ENCODE measurements at places on chromosomes 4 and X.

DNA sequence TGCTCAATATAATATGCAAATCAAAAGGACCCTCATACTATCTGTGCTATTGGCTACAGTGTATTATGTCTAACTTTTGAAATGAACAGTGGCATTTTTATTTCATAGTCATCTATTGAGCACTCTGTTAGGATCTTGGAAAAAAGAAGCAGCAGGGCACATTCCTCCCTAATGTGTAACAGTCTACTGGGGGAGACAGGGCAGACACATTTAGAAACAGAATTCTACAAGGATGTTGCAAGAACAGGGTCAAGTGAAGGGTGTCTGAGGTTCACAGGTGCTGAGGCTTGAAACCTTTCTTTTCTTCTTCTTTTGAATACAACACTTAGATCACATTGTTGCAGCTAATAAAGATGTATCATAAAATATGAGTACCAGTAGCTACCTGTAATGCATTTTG, 129.7 kb upstream of the SLC4A4 start:
- no peak for DNase-seq

DNA sequence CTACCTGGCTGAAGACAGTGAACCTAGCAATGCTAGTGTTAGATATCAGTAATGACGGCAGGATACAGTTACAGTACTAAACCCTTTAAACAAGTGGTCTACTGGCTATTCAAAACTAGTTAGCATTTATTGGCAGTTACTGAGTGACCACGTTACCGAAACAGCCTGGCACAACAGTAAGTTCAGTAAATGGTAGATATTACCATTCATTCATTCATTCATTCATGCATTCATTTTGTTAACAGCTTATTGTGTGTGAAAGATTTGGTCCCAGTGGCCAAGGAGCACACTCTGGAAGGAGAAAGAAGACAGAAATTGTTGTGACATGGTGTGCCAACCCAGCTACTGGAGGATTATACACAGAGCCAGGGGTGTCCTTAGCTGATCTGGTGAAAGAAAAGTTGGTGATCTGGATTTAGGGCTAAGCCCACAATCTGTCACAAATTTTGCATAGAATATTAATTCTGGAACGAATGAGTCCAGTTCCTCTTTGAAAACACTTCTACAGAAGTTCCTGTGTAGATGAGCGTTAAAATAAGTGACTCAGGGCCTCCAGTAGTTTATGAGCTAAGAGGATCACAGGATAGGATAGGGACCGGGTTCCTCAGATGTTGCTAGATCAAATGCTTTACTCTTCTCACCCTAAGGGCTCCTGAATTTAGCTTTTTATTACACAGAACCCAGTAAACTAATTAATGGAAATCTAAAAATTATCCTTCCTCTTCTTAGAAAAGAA, 179.1 kb downstream of the CBR4 start:
- no peak for DNase-seq

GRCh38 chr4:23485801-23486200, 404.0 kb downstream of the PPARGC1A start:
- no peak for DNase-seq

- no peak for DNase-seq
Measured at GRCh38 chr4:85127653-85128052, 161.2 kb upstream of the WDFY3 start.

DNA sequence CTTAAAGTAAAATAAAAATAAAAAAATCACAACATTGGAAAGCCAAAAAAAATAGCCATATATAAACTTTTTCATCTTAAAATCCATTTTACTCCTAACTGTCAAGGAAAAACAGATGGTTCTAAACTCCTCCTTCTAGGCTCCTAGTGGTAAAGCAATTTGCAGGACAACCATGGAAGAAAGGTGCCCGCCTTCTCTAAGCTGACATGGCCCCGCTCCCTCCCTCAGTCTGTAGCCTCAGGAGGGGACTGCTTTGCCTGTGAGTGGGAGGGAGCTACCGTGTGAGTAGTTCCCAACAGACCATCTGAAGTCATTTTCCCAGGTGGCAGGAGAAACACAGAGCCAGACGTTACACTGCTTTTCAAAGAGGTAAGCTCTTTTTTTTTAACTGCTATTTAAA, 336.2 kb upstream of the FAT1 start:
- DNase-seq = no peak

DNA sequence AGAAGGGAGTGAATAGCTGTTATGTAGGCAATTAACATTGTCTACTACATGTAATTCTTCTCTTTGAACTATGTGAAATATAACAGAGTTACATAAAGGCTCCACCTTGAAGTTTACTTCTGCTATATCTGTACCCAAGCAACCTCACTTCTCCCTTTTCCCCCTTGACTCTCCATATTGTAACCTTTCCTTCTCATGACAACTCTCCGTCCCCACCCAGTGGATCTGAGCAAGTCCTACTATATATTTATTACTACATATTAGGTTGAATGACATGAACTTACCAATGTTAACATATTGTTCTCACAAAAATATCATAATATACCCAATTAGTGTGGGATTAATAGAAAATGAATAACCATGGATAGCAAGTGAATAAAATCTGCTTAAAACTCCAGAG, 93.2 kb upstream of the ATP8A1 start:
- no peak for DNase-seq

DNA sequence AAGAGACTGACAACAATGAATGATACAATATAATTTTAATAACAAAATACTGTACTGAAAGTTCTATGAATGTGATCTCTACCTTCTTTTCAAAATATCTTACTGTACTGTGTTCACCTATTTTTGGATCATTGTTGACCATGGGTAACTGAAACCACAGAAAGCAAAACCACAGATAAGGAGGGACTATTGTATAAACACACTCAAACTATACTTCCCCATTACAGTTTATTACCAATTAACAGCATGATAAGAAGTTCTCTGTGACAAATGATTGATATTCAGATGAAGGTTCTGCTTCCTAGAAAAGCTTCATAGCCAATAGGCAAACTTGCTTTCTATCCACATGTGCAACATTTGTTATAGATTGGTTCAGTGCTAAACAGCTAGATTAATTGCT, 50.1 kb downstream of the GABRG1 start:
- DNase-seq = no peak

GRCh38 chr4:79949178-79949577, 123.9 kb downstream of the ANTXR2 start:
- DNase-seq = no peak

DNA sequence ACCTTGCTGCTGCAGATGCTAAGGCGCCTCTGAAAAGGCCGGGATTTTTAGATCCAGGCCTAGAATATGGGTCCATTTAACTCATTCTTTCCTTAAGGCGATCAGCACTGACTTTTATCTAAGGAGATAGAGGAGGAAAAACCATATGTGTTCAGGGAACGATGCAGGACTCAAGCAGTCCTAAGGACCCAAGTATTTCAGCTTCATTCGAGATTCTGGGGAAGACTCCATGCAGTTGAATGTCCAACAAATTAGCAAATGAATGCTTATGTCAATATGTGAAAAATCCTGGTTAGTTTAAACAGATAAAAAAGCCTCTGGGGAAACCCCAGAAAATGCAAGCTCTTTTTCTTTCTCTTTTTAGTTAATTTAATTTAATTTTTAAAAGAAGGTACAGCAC, 36.0 kb downstream of the HELT start:
- DNase-seq = no peak

GRCh38 chr4:78545275-78546246, 6.0 kb upstream of the ANXA3 start:
- no peak for DNase-seq

- no peak for DNase-seq
Measured at GRCh38 chrX:153485396-153486080, 9.2 kb upstream of the BGN start.

DNA sequence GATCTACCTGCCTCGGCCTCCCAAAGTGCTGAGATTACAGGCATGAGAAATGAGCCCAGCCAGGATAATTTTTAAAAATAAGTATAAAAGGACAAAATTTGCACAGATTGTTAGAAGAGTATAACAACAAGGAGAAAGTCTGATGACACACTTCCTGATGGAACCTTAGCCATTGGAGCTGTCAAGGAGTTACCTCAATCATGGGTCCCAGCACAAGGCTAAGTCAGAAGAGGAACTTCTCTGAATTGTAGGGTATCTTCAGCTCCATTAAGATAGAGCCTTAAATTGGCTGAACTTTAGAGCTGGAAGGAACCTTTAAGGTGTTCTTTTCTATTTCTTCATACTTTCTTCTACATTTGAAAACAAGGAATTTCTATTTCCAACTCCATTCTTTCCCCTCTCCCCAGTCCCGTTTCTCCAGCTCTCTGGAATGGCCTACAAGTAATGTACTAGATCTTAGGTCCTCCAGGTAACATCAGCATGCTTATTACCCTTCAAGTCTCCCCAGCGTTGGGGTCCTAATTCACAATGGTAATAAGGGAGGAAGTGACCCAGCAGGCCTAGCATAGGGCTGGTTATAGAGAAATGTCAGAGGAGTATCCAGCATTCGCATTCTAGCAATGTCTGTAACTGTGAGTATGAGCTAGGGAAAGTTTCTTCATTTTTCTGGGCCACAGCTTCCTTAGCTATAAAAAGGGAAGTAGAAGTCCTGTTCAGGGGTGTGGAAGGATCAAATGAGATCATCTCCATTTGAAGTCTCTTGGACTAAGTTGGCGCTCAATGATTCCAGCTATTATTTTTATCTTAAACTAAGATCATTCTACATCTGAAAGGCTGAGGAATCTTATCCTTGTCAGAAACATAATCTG, 18.5 kb upstream of the RBPJ start:
- DNase-seq = no peak

DNA sequence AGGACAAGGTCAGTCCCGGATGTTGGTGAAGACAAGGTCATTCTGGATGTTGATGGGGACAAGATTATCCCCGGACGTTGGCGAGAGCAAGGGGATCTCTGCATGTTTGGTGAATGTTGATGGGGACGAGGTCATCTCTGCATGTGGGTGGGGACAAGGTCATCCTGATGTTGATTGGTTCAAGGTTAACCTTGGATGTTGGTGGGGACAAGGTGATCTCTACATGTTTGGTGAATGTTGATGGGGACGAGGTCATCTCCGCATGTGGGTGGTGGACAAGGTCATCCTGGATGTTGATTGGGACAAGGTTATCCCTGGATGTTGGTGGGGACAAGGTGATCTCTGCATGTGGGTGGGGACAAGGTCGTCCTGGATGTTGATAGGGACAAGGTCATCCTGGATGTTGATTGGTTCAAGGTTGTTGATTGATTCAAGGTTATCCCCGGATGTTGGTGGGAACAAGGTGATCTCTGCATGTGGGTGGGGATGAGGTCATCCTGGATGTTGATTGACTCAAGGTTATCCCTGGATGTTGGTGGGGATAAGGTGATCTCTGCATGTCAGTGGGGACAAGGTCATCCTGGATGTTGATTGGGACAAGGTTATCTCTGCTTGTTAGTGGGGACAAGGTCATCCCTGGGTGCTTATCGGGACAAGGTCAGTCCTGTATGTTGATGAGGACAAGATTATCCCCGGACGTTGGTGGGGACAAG, 28.8 kb upstream of the PLCXD1 start:
- no peak for DNase-seq

- no peak for DNase-seq
Measured at GRCh38 chr4:177228599-177228998, 81.1 kb upstream of the NEIL3 start.

DNA sequence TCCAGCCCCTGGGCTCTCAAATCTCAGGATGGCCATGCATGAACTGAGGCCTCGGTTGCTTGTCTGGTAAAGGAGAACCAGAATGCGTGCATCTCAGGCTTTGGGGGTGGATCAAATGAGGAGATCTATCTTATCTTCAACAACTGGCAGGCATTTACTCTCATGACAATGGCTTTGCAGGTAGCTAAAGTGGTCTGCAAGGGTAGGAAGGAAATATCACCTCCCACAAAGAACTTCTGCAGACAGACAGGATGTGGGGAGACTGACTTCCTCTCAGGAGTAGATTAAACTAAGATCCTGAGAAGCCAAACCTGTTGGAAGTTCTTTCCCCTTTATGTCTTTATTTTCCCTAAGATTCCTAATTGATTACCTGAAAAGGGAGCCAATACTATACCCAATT, 7.8 kb downstream of the LDB2 start:
- no peak for DNase-seq

- no peak for DNase-seq
Measured at GRCh38 chr4:113738251-113738650, 23.3 kb downstream of the CAMK2D start.

- DNase-seq = no peak
Measured at GRCh38 chr4:19739101-19739651, 512.5 kb upstream of the SLIT2 start.

GRCh38 chrX:119399772-119400101, 601 bp downstream of the SLC25A43 start:
- no peak for DNase-seq

GRCh38 chr4:97984545-97985131, 158.6 kb downstream of the STPG2 start:
- DNase-seq = no peak

DNA sequence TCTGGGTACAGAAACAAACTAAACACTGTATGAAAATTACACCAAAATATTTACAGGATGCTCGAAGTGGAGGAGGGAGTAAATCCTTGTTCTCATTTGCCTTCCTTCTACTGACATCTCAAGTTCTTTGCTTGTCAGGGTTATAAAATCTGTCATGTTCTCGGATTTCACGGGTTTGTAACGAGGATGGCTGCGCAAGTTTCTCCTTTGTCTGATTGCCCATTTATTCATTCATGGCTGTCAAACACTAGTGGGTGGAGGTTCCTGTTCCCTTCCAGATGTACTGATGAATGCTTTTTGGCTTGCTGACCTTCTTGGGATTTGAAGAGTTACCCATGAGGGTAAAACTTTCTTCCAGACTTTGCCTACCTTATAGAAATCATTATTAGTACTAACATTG, 206.9 kb downstream of the SPCS3 start:
- DNase-seq = no peak

- DNase-seq = no peak
Measured at GRCh38 chr4:184814686-184815045, 11.1 kb downstream of the ACSL1 start.

GRCh38 chr4:146370841-146371240, 150.9 kb downstream of the SLC10A7 start:
- no peak for DNase-seq

- DNase-seq = no peak
Measured at GRCh38 chrX:56762707-56763555, 33.9 kb downstream of the NBDY start.

- DNase-seq = no peak
Measured at GRCh38 chr4:77905651-77906263, 43.1 kb downstream of the MRPL1 start.

DNA sequence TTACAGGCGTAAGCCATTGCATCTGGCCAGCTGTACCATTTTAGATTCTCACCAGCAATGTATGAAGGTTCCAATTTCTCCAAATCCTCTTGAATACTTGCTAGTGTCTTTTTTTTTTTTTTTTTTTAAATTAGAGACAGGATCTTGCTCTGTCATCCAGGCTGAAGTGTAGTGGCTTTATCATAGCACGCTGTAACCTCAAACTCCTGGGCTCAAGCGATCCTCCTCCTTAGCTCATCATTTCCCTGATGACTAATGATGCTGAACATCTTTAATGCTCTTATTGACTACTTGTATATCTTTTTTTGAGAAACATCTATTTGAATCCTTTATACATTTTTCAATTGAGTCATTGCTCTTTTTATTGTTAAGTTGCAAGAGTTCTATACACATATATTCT, 40.3 kb downstream of the HDAC8 start:
- no peak for DNase-seq

Measured in stimulated activated CD4-positive, alpha-beta T cell treated with anti-CD3 and anti-CD28 coated beads, Interleukin-1b, Interleukin-23, amount 100 ng/mL, for 4 hours (primary cell).